ENCODE measurements at places on chromosomes 1 and 21.

DNA sequence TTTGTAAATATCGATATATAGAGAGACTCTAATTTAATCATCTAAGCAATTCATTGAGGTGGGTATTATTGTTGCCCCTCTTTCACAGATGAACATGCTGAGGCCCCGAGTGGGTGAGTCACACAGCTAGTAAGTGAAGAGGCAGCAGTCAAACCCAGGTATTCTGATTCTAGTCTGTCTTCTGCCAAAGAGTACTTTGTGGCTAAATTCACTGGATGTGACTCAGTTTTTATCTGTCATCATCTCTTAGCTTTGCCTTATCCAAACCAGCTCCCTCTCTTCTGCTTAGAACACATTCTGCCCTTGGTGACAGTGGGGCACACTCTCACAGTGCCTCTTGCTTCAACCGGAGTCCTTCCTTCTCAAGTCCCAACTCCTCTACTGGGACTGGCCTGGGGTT is 11.5 kb downstream of the FCRL5 start:
- DNase-seq, result no peak

DNA sequence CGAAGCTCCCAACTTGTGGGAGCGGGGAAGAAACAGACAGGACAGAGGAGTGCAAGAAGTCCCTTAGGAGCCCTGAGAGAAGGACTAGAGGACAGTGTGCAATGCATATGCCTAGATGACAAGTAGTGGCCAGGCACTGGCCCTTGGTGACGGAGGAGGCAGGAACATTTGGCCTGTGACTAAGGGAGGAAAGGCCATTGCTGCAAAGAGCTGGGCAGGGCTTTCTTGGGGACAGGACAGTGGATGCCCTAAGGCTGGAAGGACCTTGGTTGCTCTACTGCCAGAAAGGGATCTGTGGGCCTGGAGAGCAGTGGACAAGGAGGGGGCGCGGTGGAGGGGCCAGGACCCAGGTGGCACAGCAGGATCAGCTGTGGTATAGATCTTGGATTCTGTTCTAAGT is 481.3 kb downstream of the CAMTA1 start:
- DNase-seq, result no peak

DNA sequence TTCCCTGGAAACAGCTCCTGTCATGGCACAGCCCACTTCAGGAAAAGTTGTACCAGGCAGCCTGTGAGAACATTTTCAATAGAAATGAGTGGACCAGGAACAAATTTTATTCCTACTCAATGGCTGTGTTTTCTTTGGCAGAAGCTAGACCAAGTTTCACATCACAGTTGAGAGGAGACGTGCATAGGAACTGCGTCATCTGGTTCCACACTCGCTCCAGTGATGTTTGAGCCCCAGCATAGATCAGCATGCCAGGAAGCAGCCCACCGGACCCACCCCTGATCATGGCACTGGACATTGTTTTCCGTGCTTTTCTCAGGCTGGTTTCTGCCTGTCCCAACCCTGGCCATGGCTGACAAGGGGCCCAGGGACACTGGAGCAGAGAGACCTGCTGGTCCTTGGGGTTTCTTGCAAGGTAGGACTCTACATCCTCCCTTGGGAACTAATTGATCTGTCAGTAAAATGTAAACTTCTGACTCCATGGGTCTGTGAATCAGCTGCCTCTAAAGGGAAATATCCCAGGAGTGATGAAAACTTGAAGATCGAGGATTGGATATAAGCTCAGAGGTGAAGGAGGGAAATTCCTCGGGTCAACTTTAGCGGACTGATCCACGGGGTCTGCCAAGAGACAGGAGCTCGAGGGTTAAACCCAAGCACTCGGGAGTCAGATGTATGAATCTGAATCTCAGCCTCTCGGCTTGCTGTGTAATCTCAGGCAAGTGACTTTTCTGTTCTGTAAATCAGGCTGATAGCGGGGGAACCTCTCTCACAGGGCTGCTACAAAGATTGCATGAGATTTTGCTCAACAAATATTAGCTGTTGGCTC is 35.7 kb downstream of the NEK2 start:
- no peak for DNase-seq

- no peak for DNase-seq
Observed at GRCh38 chr1:20366056-20366462, 75.4 kb downstream of the VWA5B1 start.

GRCh38 chr1:36198641-36199040 is 25.6 kb upstream of the THRAP3 start:
- no peak for DNase-seq

DNA sequence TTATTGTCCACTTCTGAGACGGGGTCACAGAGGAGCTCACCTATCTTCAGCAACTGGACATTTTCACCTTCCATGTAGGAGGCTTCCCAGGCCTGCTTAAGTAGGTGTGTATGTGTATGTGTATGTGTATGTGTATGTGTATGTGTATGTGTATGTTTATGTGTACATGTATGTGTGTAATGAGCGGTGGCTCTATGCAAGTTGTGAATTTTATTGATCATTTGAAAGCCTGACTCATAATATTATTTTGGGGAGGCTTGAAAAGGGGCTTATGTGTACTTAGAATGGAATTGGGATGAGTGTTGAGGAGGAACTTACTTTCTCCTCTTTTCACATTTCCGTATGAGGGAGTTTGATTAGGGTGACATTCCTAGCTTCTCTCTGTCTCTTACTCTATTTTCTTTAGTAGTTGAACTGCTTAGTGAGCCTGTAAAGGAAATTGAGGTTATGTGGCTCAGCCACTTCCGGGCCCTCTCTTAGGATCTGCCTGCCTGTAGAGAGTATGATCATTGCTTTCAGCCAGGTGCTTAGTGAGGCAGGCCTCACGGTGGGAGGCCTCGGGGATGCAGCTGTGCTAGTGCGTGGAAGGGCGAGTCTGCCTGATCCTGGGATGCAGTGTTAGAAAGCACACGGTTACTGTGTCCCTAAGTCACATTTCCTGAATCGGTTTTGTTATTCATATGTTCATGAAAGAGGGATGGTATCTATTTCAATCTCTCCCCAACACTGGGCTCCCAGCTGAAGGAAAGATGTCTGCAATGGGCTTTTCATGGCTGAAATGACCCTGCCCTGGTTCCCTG is 61.0 kb downstream of the IER5 start:
- peak; percentile 43 for DNase-seq

DNA sequence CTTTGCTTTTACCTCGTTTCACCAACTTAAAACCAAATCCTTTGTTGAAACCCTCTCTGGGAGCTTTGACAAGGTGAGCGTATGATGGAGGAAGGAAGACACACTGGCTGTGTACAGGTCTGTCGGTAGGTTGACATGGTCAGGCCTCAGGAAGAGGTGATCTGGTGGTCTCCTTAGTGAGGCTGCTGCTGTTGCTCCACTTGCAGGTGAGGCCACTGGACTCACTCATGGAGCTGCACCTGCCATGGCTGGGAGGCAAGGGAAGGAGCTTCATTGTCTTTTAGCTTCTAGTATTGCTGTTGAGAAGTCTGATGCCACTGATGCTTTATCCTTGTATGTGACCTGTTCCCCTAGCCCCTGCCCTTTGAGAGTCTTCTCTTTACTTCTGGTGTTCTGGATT is 35.7 kb downstream of the TENT5C start:
- no peak for DNase-seq

DNA sequence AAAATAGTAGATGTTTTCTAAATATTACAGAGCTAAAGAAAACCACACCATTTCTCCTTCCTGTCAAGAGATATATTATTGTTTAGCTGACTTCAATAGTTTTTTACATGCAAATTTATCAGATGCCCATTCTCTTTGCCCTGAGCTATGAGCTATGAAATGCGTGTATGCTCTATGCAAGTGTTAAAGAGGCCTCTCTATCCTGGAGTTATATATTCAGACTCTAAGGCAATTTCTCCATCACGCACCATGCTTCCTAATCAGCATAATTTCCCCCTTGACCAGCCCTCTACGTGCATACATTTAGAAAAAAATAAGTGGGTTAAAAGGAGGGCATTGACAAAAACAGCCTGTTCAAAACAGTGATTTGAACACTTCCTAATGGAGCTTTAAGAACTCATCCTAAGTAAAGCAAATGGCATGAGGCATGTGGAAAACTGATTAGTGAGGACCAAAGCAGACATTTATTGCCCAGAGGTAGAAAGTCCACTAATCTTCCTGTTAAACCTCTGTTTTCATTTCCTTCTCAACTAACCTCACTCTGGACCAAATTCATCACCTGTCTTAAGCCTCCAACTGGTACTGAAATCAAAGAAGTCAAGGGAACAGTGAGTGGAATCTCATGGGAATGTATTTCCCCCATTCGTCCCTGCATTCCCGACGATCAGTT is 565.8 kb upstream of the PKN2 start:
- no peak for DNase-seq

DNA sequence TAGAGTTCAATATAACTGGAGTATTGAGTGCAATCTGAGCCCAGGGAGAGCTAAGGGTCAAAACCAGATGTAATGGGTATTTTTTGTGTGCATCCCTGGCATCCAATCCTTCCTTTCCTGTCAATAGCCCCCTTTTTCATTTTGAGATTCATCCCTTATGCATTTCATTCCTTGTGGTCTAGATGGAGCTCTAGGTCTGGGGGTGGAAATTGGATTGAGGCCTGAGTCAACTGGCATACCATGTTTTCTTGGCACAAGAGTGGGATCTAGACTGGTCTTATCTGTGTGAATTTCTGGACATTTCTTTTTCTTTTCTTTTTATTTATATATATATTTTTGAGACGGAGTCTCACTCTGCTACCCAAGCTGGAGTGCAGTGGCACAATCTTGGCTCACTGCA is 67.3 kb upstream of the RAB3GAP2 start:
- DNase-seq, result no peak

- DNase-seq, result no peak
Observed at GRCh38 chr1:114270282-114270681, 116.6 kb upstream of the SYT6 start.

DNA sequence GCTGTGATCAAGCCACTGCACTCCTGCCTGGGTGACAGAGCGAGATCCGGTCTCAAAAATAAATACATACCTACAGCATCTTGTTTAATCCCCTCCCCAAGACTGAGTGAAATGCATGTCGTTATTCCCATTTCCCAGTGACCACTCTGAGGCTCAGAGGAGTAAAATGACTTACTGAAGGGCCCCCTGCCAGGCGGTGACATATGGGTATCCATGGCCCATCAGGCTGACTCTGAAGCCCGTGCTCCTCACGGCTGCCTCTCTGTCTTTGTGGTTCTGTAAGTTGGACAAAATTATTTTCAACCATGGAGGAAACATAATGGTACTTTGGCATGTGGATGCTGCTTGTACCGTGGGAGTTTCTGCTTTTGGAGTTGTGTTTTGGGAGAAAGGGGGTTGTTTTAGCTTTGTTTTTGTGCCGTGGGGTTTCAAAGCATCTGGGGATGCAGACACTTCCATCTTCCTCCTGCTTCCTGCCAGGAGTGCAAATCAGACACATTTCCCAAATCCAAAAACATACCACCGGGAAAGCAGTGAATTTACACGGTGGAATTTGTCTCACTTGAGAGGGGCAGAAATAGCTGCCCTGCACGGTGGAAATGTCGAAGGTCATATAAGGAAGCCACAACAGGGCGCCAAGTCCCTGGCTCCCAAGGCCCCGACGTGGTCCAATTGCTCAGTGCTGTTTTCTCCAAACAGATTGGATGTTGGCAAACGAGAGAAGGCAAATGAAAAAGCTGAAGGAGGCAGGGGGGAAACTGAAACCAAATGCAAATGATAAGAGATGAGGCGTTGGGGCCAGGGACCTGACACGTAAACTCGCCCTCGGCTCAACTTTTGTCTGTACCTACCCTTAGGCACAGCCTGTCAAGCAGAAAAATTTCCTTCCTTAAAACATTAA is 17.1 kb upstream of the PINK1 start:
- no peak for DNase-seq

- DNase-seq, result no peak
Observed at GRCh38 chr1:53601031-53601745, 137.8 kb downstream of the GLIS1 start.

DNA sequence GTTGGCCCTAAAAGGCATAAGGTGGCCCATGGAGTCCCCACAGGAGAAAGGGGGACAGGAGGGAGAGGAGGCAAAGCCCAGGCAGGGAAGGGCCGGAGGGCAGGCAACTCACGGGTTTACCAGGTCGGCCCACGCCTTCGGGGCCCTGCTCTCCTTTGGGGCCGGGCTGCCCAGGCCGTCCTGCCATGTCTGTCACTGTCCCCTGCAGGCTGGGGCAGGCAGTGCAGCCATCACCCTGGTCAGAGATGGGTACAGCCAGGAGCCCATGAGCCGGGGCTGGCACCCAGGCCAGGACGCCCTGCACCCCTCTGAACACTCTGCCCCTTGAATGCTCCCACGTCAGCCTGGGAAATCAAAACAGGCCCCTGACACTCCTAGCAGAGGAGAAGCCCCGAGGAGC is 19.8 kb downstream of the COL16A1 start:
- DNase-seq, result no peak

DNA sequence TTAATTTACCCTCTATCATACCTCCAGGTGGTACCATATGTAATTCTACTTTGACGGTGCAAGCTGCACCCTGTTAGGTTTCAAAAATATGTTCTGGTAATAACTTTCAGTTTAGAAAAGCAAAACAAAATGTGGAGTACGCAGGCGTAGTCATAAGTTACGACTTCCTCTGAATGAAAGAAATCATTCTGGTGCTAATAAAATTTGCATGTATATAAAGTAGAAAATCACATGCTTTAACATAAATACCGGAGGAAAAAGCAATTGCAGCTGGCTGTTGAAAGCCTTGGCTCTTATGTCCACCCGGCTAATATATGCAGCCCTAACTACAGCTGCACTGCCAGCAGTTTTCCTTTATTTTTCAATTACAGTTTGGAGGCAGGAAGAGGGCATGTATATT is 65.2 kb upstream of the TMPRSS15 start:
- no peak for DNase-seq

- no peak for DNase-seq
Observed at GRCh38 chr1:244041466-244042120, 9.5 kb upstream of the ZBTB18 start.

- DNase-seq, result no peak
Observed at GRCh38 chr1:244353551-244354091, 98.1 kb downstream of the ADSS2 start.

DNA sequence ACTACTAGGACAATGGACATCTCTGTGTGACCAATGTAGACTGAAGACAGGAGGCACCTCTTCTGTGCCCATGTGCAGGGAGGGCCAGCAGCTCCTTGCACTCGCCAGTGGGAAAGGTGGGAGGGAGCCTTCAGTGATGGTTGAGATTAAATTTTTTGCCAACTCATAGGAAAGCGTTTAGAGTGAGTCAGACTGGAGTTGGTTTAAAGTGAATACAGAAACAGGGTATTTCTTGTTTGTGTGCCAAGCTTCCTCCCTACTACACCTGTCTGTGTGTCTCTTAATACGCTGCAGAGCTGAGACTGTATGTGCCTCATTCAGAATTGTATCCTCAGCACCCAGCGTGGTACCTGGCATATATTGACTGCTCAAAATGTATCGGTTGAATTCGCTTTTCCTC is 13.5 kb upstream of the COL16A1 start:
- DNase-seq, result no peak

DNA sequence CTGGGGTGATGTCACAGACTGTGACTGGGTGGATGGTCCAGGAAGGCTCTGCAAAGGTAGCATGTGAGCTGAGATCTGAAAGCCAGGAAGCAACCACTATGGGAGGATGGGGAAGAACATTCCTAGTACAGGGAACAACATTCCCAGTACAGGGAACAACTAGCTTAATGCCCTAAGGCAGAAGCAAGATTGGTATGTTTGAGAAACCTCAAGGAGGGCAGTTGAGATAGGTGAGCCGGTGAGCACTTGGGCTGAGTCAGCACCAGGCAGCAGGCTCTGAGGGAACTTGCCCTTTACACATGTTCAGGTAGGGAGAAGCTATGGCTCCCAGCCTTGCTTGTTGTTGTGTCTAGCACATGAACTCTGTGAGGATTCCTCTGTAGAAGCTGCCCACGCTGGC is 24.2 kb upstream of the CACNA1E start:
- DNase-seq, result no peak

- no peak for DNase-seq
Observed at GRCh38 chr1:193176788-193177187, 9.6 kb downstream of the B3GALT2 start.

GRCh38 chr1:212691561-212692071 is 8.0 kb downstream of the BATF3 start:
- DNase-seq, result no peak
